ENCODE measurements at places on chromosomes 13 and 19. TPM values are rescaled to one million over a fixed set of nuclear protein-coding genes. Genes with fewer than 3 reads are reported as not detected.

DNA sequence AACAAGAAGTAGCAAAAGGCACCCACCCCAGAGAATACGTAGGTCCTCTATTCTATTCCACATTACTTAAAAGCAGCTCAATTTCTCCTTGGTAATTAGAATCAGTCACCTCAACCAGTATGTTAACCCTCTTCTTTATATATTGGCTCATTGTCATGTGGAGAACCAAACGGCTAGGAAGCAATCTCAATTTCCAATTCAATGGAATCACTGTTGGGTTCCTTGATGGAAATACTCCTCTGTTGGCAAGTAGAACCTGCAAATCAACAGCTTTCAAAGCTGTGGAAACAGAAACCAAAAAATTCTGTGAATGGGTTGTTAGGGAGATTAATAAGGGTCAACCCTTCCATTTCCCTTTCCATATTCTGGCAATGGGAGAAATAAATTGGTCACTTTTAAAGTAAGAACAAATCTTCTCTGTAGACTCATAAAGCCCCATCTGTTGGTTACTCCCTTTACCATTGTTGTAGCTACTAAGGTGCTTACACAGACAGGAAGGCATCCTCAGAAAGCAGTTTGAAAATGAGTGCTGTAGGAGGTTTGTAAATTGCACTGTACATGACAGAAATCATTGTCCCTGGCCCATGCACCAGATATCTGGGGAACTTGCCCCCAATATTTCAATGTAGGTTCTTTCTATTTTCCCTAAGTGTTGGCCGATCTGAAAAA, 138.6 kb upstream of the UFM1 start:
- DNase-seq, result no peak

- no peak for DNase-seq
Observed at GRCh38 chr13:26222520-26223046, 469 bp upstream of the RNF6 start.

- no peak for DNase-seq
Observed at GRCh38 chr13:51613535-51613934, 29.3 kb downstream of the WDFY2 start.

GRCh38 chr19:19546751-19547162, 8.7 kb downstream of the CILP2 start:
- no peak for DNase-seq

- DNase-seq, result no peak
Observed at GRCh38 chr19:42282819-42283187, 13.8 kb downstream of the CIC start.

DNA sequence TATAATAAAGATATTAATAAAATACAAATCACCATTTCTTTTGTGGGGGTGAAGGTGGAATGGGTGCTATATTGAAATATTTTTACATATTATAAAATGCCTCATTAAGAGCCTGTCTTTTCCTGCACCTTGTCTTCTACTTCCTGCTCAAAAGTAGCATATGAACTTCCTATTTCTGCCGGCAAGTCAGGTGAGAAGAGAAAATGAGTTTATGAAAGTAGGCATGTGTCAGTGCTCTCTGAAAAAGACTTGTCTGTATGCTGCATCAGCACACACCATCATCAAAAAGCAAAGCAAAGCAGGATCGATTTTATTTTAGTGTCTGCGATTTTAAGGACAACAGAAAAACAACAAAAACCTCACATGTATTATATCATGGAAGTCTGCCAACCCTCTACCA, 114.2 kb downstream of the RAP2A start:
- DNase-seq, result no peak

DNA sequence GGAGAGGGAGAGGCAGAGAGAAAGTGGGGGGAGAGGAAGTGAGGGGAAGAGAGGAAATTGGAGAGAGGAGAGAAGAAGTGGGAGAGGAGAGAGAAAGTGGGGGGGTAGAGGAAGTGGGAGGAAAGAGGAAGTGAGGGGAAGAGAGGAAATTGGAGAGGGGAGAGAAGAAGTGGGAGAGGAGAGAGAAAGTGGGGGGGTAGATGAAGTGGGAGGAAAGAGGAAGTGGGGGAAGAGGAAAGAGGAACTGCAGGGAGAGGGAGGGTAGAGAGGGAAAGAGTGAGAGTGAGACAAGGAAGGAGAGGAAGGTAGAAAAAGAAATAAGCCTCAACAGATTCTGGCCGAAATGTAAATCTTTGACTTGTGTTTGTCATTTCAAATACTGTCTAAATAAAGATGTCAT, 146.6 kb downstream of the KLF12 start:
- no peak for DNase-seq

GRCh38 chr13:71524613-71525304, 342.2 kb downstream of the DACH1 start:
- DNase-seq, result no peak

GRCh38 chr19:1151917-1152587, 22.0 kb downstream of the SBNO2 start:
- DNase-seq, result no peak

- DNase-seq, result no peak
Observed at GRCh38 chr19:4012092-4012974, 4.8 kb downstream of the PIAS4 start.

- DNase-seq, result no peak
Observed at GRCh38 chr13:38328699-38329098, 21.0 kb upstream of the UFM1 start.

PROZ gene
- not detected for total RNA-seq

MTUS2 gene
- 0.02 TPM for total RNA-seq

PSG11 gene
- 0.49 TPM for total RNA-seq

SIGLEC10 gene
- total RNA-seq, result not detected

INTS6 gene
- 35.2 TPM for total RNA-seq

LILRB3 gene
- not detected for total RNA-seq

RGS9BP gene
- total RNA-seq, result 0.66 TPM

C19orf73 gene
- 1.6 TPM for total RNA-seq
